ENCODE measurements at places on chromosomes 7 and 10.

GRCh38 chr10:111082102-111082975 lies 5.5 kb downstream of the ADRA2A start:
- DNase-seq, result no peak

GRCh38 chr7:103134836-103135554 lies 13.9 kb downstream of the NAPEPLD start:
- no peak for DNase-seq

GRCh38 chr10:112631501-112632400 lies 184.7 kb downstream of the VTI1A start:
- no peak for DNase-seq

- DNase-seq, result no peak
Observed at GRCh38 chr7:99920149-99920548, 819 bp upstream of the TRIM4 start.

GRCh38 chr7:45391618-45392451 lies 182.3 kb upstream of the ADCY1 start:
- no peak for DNase-seq

GRCh38 chr7:81604075-81604807 lies 165.6 kb downstream of the HGF start:
- no peak for DNase-seq

DNA sequence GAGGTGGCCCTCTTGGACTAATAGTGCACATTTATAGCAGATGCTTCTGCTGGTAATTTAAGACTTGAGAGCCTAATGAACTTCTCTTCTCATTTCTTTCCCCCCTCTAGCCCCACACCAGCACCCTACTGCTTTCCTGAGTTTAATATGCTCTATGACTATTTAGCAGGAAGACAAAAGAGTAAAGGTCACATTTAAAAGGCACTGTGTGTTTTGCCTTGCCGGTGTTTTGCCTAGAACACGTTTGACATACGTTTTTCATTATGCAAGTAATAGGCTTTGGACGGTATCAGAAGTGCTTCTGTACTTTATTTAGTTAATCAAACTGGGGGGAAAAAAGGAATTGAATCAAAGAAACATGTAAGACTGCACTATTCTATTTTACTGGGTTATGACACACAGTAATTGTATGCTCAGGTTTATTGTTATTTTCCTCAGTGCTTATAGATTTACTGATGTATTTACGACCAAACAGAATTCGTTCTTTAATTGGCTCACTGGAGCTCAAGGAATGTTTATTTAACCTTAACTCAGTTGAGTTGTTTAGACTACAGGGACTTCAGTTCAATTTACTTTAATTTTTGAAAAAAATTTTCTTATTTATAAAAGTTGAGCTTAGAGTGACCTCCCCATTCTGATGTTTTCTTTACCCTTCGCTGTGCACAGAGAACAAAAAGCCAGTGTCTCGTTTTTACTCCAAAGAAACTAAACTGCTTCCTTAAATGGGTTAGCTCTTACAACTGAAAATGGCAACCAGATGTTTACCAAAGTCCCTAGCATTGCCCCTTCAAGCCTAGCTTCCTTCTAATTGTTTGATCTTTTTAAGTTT lies 35.4 kb downstream of the CPED1 start:
- DNase-seq, result no peak

GRCh38 chr10:56679578-56679977 lies 318.5 kb upstream of the ZWINT start:
- no peak for DNase-seq

GRCh38 chr10:33660329-33660728 lies 325.9 kb upstream of the NRP1 start:
- no peak for DNase-seq

GRCh38 chr10:82340166-82340565 lies 465.2 kb downstream of the NRG3 start:
- DNase-seq, result no peak

GRCh38 chr7:129405527-129405926 lies 28.7 kb upstream of the STRIP2 start:
- DNase-seq, result no peak
